Stimulated activated CD8-positive, alpha-beta memory T cell treated with anti-CD3 and anti-CD28 coated beads, Interleukin-2, amount 100 ng/mL, for 1 hour (primary cell): ENCODE measurements at places on chromosomes 11 and 22.

DNA sequence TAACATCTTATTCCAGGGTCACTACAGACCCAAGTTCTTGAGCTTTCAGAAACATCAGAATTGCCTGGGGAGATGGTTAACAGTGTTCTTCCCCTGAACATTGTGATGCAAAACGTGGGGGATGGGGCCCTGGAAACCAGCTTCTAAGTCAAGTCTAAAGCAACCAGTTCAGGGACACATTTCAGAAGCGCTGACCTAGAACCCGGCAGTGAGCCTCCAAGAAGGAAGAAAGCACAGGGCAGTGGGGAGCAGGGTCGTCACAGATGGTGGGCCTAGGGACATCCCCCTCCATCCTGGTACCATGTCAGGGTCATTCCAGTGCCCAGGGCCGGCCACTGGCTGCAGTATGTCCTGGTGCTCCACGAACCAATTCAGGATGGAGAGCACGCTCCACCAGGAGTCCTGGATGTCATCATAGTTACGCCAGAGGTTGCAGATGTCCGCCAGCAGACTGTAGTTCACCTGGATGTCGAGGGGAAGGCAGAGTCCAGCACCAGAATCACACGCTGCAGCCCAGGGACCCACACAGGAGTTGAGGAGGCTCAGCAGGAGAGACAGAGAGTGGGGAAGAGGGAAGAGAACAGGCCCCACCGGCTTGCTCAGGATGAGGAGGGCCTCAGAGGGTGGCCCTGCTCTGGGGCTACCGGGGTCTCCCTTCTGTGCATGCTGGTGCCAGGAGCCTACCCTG lies 5.0 kb downstream of the NAGA start:
- DNase-seq = no peak

DNA sequence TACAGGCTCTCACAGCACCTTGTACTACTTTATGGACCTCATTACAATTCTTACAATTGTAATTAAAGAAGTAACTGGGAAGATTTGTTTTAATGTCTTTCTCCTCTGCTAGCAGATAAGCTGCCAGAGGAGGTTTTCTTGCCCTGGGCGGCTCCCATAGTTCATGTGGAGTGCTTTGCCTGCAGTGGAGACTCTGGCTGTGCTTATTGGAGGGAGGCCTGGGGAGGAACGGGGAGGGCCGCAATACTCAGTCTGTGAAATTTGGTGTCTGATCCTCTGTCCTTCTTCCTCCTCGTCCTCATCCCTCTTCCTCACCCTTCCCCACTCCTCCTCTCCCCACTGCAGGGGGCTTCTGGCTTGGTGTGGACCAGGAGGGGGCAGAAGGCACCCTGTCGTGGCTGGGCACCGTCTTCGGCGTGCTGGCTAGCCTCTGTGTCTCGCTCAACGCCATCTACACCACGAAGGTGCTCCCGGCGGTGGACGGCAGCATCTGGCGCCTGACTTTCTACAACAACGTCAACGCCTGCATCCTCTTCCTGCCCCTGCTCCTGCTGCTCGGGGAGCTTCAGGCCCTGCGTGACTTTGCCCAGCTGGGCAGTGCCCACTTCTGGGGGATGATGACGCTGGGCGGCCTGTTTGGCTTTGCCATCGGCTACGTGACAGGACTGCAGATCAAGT lies 5.6 kb downstream of the SLC35C1 start:
- no peak for DNase-seq

GRCh38 chr11:119251114-119251513 lies 45.0 kb downstream of the CBL start:
- DNase-seq = no peak

- DNase-seq = no peak
Observed at GRCh38 chr22:35489239-35489638, 51.4 kb upstream of the RASD2 start.

DNA sequence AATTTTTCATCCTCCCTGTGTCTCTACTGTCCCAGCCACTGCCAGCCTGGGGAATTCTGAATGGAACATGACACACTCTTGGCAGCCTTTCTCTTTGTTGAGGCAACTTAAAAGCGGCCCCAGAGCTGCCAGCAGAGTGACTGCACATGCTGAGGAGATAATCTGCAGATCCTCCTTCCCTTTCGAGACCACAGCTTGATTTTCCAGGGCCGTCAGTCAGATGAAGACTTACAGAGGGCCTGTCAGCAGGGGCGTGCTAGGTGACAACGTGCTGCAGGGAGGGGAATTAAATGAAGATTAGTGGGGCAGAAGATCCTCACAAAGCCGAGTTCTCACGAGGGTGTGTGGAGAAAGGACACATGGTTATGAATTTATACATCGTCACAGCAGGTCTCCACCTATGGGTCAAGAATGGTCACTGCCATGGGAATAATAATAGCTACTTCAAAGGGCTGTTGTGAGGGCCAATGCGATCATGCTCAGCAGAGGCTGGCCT lies 193.5 kb upstream of the PITPNB start:
- no peak for DNase-seq

GRCh38 chr11:133808393-133809140 lies 36.7 kb downstream of the SPATA19 start:
- DNase-seq = no peak

- DNase-seq = no peak
Observed at GRCh38 chr22:47164514-47165337, 402.3 kb downstream of the TBC1D22A start.

- DNase-seq = no peak
Observed at GRCh38 chr22:46405901-46406300, 70.4 kb downstream of the TRMU start.

DNA sequence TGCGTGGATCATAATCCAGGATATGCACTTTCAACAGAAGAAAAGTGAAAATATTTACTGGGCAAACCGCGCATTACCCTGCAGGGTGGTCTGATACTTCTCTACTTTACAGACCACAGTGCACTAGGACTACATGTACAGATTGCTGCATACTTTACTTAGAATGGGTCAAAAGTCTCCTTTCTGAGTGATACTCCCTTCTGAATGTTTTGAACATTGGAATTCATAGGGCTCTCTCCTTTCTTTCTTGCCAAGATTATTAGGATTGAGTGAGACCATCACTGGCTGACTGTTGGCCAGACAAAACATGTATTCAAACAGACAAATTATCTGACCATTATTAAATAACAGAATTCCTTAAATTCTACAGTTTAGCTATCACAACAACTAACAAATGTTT lies 6.6 kb upstream of the FIBIN start:
- no peak for DNase-seq

DNA sequence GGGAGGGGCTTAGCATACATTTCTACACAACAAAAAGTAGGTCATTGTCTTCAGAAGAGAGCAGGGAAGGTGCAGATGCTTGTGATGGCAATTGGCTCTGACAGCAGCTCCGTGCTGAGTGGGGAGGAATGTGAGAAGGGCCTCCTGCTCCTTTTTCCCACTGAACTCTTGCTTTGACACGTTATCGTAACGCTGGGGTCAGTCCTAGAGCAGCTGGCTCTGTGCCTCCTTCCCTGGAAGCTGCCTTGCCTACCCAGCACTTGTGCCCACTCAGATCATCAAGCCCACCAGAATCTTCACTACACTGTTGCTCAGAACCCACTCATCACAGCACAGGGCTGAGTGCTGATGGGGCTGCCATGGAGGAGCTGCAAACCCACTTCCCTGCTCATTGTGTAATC lies 14.9 kb upstream of the NAV2 start:
- no peak for DNase-seq

DNA sequence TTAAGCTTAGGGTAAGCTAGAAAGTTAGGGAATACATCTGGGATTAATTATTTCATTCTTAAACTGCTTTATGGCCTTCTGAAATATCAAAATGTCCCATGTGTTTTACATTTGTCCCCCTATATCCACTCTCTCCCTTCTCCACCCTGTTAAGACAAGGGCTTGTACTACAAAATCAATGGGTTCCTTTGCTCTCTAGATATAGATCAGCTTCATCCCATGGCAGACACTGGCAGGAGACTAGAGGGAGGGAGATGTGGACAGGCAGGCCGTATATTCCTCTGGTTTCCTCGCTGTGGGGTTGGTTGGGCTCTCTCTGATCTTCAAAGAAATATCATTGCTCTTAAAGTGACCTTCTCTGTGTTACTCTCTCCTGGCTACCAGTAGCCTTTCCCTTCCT lies 1281.0 kb downstream of the LRRC4C start:
- DNase-seq = no peak

DNA sequence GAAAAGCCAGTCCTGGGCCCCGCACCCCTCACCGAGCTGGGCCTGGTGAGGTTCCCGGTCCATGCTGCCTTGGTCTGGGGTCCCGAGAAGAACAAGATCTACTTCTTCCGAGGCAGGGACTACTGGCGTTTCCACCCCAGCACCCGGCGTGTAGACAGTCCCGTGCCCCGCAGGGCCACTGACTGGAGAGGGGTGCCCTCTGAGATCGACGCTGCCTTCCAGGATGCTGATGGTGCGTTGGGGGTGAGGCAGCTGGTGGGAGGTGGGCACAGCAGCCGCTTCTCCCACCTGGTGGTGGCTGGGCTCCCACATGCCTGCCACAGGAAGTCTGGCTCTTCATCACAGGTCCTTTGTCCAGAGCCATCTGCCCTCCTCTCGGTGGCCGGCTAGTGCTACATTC lies 4.5 kb upstream of the SMARCB1 start:
- DNase-seq = no peak

DNA sequence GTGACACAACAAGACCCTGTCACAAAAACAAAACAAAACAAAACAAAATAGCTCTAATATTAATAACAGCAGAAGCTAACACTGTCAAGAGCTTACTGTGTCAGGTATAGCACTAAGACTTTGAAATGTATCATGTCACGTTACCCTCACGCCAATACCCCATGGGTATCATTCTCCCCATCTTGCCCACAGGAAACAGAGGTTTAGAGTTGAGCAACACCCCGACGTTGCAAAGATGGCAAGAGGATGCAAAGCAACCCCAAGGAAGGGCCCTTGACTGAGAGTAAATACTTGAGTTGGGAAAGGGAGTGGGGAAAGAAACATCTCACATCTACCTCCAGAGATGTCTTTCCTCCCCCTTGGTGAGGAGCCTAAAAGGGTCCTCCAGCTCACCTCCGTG lies 366.8 kb downstream of the LARGE1 start:
- DNase-seq = no peak

- DNase-seq = no peak
Observed at GRCh38 chr11:36265793-36266628, 23.2 kb downstream of the COMMD9 start.

DNA sequence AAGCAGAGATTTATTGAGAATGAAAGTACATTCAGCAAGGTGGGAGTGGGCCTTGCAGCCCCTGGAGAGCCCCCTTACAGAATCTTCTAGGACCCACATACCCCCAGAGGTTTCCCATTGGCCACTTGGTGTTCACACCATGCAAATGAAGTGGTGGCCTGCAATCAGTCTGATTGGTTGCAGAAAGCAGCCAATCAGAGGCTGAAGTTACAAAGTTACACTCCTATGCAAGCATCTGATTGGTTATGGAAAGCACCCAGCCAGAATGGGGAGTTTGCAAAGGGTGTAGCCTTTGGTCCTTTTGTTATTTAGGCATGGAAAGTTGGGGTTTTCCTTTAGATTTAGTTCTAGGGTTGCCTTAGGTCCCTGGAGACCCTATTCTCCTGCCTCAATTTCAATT lies 34.9 kb downstream of the UVRAG start:
- DNase-seq = no peak

GRCh38 chr11:86335131-86335767 lies 33.2 kb downstream of the HIKESHI start:
- DNase-seq = no peak

GRCh38 chr11:70437111-70437784 lies 38.9 kb downstream of the CTTN start:
- DNase-seq = no peak

- no peak for DNase-seq
Observed at GRCh38 chr11:76772783-76773106, 10.4 kb upstream of the TSKU start.

DNA sequence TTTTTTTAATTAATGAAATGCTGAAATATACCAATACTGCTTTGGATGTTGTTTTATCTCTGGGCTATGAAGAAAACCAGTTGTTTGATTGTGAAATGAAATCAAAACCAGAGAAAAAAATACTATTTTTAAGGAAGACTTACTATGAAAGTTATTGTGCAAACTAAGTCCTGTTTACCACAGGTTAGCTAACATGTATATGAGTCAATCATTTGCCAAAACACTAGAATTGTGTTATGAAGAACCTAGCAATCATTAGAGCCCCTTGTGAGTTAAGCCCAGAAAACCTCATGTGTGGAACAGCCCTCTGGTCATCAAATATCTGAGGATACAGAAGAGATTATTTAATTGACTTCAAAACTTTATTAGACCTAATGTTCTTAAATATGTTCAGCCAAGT lies 83.7 kb downstream of the FAT3 start:
- DNase-seq = no peak

GRCh38 chr11:13776134-13776815 lies 107.8 kb downstream of the FAR1 start:
- DNase-seq = peak; percentile 11

- no peak for DNase-seq
Observed at GRCh38 chr11:65204143-65204542, 22.4 kb downstream of the CAPN1 start.

GRCh38 chr11:86671531-86672006 lies 847 bp downstream of the ME3 start:
- no peak for DNase-seq

GRCh38 chr11:114272311-114272710 lies 23.9 kb upstream of the NNMT start:
- DNase-seq = no peak

DNA sequence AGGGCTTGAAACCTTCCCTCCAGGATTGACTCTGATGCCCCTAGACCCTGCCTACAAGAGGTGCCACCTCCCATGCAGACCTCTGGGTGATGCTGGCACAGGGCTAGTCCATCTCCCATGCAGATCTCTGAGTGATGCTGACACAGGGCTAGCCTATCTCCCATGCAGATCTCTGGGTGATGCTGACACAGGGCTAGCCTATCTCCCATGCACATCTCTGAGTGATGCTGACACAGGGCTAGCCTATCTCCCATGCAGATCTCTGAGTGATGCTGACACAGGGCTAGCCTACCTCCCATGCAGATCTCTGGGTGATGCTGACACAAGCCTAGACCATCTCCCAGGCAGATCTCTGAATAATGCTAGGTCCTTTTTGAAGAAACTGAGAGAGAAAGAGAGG lies 321.7 kb downstream of the NTM start:
- no peak for DNase-seq
